ENCODE measurements at places on chromosomes 11 and 22.

GRCh38 chr22:37357446-37358075 is 69.7 kb downstream of the ELFN2 start:
- no peak for DNase-seq

- DNase-seq: no peak
These were observed 6.7 kb upstream of the CYTH4 start for GRCh38 chr22:37275622-37276021.

GRCh38 chr22:30284172-30284571 is 5.1 kb downstream of the CASTOR1 start:
- DNase-seq: no peak

DNA sequence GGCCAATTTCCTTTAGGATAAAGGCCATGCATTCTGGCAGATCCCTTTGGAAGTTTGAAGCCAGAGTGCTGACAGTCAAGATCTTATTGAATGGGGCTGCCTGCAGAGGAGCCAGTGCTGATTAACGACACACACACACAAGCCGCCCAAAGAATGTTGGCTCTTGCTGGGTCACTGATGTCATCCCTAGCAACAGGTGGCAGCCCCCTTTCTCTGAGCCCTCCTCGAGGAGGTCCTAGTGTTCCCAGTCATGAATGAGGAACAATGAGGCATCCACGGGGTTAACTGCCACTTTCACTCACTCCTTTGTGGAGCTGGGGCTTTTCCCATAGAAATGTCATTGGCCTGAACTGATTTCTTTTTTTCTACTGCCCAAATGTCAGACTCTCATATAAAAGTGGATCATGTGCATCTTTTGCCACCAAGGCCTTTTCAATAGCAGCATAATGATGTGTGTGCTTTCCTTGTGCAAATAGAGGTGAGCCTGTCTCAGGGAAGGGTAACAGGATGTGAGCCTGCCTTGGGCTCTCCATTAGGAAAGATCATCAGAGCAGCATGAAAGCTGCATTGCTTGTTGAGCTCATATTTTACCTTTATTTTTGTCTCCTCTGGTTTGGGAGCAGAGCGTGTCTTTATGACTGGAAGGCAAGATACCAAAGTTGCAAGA is 301.8 kb upstream of the MTNR1B start:
- no peak for DNase-seq

GRCh38 chr22:45757068-45757467 is 85.4 kb downstream of the ATXN10 start:
- no peak for DNase-seq

GRCh38 chr22:35409783-35410662 is 10.1 kb downstream of the MCM5 start:
- no peak for DNase-seq

GRCh38 chr11:48043111-48043990 is 63.0 kb downstream of the PTPRJ start:
- DNase-seq: no peak

- no peak for DNase-seq
These were observed 49.2 kb downstream of the GRAMD1B start for GRCh38 chr11:123479048-123479837.

- DNase-seq: no peak
These were observed 58.3 kb downstream of the SIK3 start for GRCh38 chr11:117039900-117040299.

GRCh38 chr11:616320-617198 is 809 bp upstream of the IRF7 start:
- no peak for DNase-seq

- DNase-seq: no peak
These were observed 78.1 kb downstream of the GALNT18 start for GRCh38 chr11:11543656-11544055.

GRCh38 chr11:117090111-117090706 is 8.0 kb downstream of the SIK3 start:
- DNase-seq: no peak

- no peak for DNase-seq
These were observed 18.9 kb upstream of the INSC start for GRCh38 chr11:15095736-15096228.

GRCh38 chr11:35313066-35313759 is 106.1 kb downstream of the SLC1A2 start:
- no peak for DNase-seq

DNA sequence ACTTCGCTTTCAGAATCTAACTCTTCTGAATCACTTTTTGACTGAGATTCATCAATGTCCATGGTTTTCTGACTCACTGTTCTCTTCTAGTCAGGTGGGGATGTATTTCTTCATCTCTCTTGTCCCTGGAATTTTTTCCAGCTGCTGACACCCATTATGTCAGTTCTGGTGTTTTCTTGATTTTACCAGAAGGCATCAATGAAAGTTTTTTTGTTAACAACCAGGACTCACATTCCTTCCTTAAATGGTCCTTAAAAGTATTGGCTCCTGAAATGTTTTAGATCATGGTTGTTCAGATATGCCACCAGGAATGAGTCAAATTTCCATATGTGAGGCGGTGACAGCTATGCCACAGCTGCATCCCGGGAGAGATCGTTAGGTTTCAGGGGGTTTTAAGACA is 12.9 kb downstream of the MICAL2 start:
- no peak for DNase-seq

- no peak for DNase-seq
These were observed 9.6 kb downstream of the PTDSS2 start for GRCh38 chr11:459511-460220.

GRCh38 chr11:19697721-19698121 is 14.9 kb upstream of the NAV2 start:
- DNase-seq: no peak

DNA sequence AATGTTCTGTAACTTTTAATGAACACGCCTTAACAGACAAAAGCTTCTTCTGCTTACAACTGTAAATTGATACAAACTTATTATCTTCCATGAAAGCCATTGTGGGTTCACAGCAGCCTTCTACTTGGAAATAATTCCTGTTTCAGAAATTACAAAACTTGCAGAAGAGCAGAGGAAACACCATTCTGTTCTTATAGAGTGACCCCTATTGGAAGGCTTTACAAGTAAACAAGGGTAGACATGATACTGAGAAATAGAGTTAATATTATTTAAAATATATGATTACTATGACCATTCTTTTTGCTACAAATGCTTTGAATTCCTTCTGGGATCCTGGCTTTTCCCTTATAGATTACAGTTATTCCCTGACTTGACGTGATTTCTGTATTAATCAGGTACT is 32.4 kb upstream of the KCNA4 start:
- no peak for DNase-seq

DNA sequence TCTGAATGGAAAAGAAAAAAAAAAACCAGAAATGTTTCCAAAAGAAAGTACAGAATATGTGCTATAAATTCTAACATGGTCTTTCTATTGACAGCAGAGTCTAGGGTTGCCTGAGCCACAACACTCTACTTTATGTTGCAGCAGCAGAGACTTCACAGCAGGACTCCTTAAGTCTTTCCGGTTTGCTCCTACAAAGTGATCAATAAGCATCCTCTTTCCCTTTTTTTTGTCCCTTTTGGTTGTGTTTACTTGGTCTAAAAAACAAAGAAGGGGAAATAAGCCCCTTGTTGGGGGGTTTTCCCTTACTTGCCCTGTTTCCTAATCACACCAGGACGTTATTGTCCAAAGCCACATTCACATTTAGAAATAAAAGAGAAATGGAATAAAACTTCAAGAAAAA is 163.1 kb upstream of the MPPED2 start:
- no peak for DNase-seq

- DNase-seq: no peak
These were observed 159.3 kb downstream of the MN1 start for GRCh38 chr22:27642104-27642800.

DNA sequence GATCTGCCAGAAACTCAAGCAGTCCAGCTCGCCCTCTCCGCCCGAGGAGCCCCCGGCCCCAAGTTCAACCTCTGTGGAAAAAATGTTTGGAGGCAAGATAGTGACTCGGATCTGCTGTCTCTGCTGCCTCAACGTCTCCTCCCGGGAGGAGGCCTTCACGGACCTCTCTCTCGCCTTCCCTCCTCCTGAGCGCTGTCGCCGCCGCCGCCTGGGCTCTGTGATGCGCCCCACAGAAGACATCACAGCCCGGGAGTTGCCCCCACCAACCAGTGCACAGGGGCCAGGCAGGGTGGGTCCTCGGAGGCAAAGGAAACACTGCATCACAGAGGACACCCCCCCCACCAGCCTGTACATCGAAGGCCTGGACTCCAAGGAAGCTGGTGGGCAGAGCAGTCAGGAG is 20.8 kb downstream of the USP35 start:
- no peak for DNase-seq

DNA sequence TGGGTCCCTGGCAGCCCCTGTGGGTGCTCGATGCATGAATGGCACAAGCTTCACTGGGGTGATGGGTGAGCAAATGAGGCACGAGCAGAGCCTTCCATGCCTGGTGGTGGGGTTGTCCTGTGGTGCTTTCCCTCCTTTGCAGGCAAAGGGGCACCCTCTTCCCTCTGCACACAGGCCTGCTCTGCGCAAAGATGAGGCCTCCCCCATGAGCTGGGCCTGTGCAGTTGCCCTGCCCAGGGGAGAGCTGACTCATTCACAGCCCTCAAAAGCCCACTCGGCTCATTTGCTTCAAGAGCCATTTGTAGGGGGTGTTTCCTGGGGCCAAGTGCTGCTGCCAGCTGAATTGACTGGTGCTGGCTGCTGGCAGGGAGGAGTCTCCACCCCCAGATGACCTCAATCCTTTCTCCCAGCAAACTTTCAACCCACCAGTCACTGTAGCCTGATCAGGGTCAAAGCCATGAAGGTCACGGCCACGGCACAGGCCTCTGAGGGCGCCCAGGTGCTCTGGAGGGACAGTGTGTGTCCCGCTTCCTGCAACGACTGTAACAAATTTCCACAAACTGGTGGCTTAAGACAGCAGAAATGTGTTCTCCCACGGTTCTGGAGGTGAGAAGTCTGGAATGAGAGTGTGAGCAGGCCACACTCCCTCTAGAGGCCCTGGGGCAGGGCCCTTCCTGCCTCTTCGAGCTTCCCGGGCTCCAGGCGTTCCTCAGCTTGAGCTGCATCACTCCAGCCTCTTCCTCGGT is 48.8 kb upstream of the ANO1 start:
- no peak for DNase-seq

GRCh38 chr11:70409437-70409836 is 11.1 kb downstream of the CTTN start:
- no peak for DNase-seq

- no peak for DNase-seq
These were observed 43.5 kb upstream of the CCDC179 start for GRCh38 chr11:22903782-22904181.

GRCh38 chr22:44261164-44261860 is 51.4 kb downstream of the SHISAL1 start:
- DNase-seq: no peak

All from cortex of kidney (tissue), 1 donor.